AG09319 (cell line): ENCODE measurements at places on chromosomes 5 and 9.

GRCh38 chr9:16206518-16206917 lies 653.7 kb downstream of the CCDC171 start:
- no peak for DNase-seq

DNA sequence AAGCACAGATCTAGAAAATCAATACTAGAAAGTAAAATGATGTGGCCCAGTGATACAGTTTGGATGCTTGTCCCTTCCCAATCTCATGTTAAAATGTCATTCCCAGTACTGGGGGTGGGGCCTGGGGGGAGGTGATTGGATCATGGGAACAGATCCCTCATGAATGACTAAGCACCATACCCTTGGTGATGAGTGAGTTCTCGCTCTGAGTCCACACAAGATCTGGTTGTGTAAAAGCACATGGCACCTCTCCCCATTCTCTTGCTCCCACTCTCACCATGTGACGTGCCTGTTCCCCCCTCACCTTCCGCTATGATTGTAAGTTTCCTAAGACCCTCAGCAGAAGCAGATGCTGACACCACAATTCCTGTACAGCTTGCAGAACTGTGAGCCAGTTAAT lies 234.2 kb upstream of the CDH6 start:
- no peak for DNase-seq

GRCh38 chr9:83342006-83342405 lies 196.2 kb downstream of the FRMD3 start:
- no peak for DNase-seq

DNA sequence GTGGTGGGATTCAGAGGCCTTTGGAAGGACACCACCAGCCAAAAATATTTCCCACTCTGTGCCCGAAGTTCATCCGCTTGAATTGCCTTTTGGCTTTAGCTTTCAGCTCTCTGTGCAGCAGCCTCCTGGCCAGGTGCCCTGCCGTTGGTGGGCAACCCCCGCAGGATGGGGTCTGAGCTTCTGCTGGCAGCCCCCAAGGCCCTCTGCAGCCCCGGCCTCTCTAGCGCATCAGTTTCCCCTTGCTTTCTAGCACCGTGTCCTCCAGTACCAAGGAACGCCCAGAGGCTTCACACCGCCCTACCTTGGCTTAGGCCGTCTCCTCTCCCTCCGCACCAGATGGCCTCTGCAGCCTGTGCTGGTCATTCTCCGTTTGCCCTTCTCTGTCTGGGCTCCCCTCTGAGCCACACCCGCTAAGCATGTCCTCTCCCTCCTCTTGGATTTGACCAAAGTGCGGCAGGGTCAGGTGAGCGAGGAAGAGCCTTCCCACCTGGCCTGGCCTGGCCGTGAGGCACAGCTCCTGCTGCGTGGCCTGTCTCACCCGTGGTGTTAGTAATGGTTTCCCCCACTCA lies 4.2 kb upstream of the TSC1 start:
- DNase-seq, result no peak

GRCh38 chr5:116289276-116289675 lies 204.5 kb downstream of the COMMD10 start:
- no peak for DNase-seq

DNA sequence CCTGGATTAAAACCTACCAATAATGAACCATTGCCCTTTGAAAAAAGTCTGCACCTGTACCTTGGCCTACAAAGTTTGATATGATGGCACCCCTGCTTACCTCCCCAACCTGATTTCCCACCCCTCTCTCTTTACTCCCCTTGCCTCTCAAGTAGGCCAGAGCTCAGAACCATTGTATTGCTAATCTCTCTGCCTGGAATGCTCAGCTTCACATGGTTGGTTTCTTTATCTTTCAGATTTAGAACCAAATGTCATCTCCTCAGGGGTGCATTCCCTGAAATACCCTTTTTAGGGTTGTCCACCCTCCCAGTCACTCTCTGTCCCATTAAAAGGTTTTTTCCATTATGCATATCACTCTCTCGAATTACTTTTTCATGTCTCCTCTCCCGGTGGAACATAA lies 116.6 kb upstream of the VCAN start:
- no peak for DNase-seq

GRCh38 chr9:116717150-116717549 lies 30.0 kb downstream of the TRIM32 start:
- DNase-seq, result no peak

DNA sequence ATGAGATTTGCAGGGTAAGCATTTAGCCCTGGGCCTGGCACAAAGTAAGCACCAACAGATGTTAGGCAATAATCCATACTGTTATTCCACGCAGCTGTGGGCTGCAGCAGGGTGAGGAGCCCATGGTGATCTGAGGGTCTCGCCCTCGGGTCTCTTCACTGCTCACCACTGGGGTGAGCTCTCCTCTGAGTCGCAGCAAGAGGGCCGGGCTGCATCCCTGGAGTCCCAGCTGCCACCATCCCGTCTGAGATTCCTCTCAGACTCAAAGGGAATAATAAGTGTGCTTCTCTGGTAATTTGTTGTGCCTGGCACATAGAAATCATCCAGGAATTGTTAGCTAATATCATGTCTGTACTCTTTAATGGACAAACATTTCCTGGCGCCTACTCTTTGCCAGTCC lies 6.9 kb downstream of the NKX2-5 start:
- no peak for DNase-seq

- DNase-seq, result peak; percentile 53
Observed at GRCh38 chr5:41193456-41194205, 19.7 kb downstream of the C6 start.

DNA sequence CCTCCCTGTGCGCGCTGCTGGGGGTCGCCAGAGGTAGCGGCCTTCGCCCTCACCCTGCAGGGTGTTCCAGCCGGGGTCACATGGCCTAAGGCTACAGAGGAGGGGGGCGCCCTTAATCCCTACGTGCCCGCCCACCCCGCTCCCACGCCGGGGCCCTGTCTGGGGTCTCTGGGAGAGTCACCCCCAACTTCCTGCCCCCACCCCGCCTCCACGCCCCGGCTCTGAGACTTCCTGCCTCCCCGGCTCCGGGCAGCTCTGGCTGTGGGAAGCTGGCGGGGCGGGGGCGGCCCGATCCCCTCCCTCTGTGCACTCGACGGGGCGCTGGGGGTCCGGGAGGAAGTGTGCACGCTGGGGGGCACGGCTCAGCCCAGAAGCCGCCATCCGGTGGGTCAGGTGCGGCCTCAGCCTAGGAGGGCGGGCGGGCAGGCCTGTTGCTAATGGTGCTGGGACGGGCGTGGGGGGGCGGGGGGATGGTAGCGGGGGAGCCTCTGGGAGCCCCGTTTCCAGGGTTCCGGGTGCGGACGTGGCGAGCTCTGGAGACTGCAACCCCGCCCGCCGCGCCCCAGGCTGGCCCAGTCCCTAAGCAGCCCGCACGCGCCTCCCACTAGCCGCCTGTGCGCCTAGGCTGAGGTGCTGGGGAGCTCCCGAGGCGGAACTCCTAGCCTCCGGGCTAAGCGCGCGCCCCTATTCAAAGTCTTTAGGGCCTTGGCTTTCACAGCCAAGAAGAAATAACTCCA lies 61.6 kb downstream of the CXXC5 start:
- DNase-seq, result no peak

DNA sequence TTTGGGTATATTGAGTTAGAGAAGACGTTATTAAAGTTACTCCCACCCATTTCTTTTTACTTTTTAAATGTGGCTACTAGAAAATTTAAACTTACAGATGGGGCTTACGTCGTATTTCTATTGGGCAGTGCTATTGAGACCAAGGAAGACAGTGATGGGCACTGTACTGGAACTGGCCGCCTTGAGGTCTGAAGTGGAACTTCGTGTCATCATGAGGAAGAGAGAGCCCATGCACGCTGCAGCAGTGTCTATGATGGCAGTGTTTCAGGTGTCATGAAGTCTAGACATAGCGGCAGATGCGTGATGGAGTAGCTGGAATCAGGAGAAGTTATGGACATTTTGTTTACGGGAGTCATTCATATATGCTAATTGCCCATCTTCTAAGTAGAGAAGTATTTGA lies 143.7 kb downstream of the LRRC70 start:
- no peak for DNase-seq

- DNase-seq, result no peak
Observed at GRCh38 chr9:32423371-32423770, 38.9 kb downstream of the ACO1 start.

GRCh38 chr9:14347406-14348122 lies 33.6 kb upstream of the NFIB start:
- DNase-seq, result no peak

DNA sequence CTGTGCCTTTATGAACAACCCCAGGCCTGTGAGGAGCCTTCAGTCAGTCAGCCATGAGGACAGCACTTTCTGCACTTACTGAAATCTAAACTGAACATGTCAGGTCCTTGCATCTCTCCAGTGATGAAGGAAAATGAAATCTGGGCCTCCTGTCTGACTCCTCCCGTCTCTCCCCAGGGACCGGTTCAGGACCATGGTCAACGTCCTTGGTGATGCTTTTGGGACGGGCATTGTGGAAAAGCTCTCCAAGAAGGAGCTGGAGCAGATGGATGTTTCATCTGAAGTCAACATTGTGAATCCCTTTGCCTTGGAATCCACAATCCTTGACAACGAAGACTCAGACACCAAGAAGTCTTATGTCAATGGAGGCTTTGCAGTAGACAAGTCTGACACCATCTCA lies 77.0 kb upstream of the PLPP6 start:
- no peak for DNase-seq

GRCh38 chr5:162301356-162301755 lies 233.8 kb downstream of the GABRG2 start:
- no peak for DNase-seq

GRCh38 chr5:151240924-151241635 lies 11.9 kb upstream of the GM2A start:
- DNase-seq, result no peak

DNA sequence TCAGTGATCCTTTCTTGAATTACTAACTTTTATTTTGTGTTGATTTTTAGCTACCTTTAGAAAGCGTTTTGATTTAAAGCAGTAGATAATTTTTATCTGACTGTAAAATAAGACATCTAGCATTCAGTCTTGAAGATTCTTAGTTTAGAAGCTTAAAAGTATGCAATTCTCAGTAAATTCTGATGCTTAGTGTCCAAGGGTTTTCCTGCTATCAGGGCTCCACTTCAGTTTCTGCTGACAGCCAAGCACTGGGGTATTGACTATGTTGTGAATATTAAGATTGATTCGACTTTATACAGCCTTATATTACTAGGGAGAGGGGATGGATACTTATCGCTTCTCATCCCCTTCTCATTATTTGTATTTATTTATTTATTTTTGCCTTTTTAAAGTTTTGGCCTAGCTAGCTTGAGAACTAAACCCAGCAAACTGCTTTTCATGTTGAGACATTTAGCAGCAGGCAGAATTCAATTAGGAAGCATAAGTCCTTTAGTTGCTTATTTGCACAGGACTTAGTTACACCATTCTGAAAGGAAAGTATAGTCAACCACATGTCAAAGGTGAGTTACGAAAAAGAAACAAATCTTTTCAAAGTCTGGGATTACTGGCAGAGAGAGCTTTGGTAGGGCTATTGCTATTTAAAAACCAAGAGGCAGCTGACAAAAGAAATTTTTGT lies 2.9 kb downstream of the PBX3 start:
- no peak for DNase-seq

DNA sequence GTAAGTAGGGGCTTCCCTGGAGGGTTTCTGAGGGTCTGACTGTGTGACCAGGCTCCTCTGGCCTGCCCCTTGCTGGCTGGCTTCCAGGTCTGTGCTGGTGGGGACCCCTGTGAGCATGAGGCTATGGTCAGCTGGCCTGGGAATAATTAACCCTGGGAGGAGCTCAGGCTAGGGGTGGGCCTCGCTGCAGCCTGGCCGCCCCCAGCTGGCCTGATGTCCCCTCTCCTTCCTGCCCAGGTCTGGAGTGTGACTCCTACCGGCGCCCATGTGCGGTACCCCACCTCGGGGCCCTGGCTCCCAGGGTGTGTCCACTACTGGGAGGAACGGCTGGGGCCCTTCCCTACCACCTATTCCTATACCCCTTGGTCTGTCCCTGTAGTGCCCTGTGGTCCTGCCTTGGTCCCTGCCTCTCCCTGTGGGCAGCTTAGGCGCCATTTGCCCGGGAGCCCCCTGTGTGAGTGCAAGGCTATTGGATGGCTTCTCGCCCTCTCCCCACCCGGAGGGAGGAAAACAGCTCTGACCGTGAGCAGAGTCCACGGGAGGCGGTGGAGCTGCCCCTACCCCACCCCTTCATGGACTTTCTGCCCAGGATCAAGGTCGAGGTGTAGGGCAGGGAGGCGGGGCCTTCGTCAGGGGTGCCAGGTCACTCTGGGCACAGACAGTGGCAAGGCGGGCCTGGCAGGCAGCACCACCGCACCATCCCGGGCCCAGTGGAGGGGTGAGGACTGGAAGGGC lies 9.4 kb downstream of the RXRA start:
- DNase-seq, result no peak

DNA sequence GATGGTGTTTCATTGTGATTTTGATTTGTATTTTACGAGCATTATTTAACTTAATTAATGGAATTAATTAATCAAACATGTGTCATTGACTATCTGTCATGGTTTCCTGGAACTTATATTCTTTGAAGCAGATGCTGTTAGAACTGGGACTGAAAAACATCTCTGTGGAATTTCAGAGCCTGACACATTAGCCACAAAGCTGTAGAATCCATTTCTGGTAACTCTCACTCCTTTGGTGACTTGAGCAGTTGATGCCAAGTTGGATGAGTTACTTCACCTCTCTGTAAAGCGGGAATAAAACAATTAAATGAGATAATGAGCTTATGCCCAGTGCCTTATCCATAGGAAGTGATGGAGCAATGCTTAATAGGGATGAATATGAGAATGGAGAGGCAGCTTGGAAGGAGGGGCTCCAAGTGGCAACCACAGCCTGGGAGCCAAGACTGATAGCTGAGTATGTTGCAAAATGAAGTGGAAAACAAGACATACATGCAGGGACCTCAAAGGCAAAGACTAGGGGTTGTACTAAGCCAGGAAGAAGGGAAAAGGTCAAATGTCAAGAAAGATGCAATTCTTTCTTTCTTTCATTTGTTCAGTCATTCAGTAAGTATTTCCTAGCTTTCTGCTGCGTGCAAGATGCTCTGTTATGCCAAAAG lies 23.1 kb upstream of the ADRA1B start:
- DNase-seq, result no peak

DNA sequence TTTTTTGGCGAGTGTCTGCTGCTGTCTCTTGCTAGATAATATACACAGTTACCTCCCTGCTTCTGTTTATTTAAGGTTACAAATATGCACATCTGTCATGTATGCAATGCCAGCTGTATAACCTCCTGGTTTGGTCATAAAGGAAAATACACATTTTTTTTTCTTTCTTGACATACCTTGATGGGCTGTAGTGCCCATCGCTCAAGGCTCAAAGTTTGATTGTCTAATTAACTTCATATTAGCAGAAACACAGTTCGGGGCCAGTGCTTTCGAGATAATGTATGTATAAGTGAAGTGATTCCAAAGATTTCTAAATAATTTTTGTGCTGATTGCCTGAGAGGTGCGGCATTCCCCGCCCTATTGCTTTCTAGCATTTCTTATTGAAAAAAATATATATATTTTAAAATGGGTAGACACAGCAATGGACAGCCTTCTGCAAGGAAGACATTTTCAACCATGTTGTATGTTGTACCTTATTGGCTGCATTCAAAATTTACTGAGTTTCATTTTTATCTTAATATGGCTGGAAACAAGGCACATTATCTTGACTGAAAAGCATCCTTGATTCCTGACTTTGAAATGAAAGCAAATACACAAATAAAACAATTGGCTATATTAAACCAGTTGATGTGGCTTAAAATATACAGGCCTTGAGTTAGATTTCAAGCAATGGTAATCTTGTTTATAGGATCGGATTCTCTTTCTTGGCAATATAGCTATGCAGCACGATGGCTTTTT lies 206.2 kb downstream of the MEF2C start:
- no peak for DNase-seq

GRCh38 chr5:146339715-146340259 lies 1.1 kb downstream of the POU4F3 start:
- DNase-seq, result no peak
